Muscle of arm (tissue), 14 donors: ENCODE measurements at places on chromosomes 13 and 19. TPM values are rescaled to one million over a fixed set of nuclear protein-coding genes. Genes with fewer than 3 reads are reported as not detected.
A peak's percentile ranks its signal among the peaks of the same experiment; 100 is the strongest.

IGFL1 gene
- polyA plus RNA-seq, result not detected

DNA sequence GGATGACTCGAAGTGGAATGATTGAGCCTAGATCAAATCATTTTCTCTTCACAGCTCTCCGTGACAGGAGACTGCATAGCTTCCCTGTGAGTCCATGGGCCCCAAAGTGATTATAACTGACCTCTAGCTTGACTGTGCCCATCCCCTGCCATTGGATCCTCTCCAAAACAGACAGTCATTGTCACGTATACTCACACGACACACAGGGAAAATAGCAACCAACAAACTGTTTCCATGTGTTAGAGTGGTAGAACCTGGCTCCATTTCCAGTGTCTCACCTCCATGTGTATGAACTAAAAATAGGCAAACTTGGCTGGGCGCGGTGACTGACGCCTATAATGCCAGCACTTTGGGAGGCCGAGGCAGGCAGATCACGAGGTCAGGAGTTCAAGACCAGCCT lies 48.8 kb upstream of the NPAS1 start:
- no peak for DNase-seq

GRCh38 chr19:38729653-38730469 lies 14.4 kb downstream of the CAPN12 start:
- peak; percentile 55 for DNase-seq

ZNF177 gene
- polyA plus RNA-seq, result 6.7 TPM

- DNase-seq, result no peak
Measured at GRCh38 chr19:46205183-46205984, 24.2 kb upstream of the IGFL1 start.

C2CD4C gene
- 0.63 TPM for polyA plus RNA-seq

GRCh38 chr13:28026508-28026907 lies 38.0 kb upstream of the URAD start:
- no peak for DNase-seq

- DNase-seq, result no peak
Measured at GRCh38 chr13:106156468-106156867, 379.0 kb downstream of the EFNB2 start.

DNA sequence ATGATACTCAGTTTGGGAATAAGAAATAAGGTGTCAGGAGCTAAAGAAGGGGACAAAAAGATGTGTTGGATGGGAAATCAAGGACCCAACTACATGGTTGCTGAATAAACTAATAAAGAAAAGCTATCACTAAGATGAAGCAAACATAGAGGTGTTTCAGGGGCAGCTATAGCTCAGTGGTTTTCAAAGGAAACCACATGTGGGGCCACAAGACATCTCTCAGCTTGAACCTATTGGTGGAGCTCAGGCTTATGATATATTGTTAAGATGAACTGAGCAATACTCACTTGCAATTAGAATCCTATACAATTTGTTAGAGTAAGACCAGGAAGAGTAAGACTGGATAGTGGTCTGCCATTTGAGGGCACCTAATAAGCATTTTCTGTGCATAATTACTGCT lies 45.1 kb upstream of the SPRY2 start:
- DNase-seq, result no peak

DNA sequence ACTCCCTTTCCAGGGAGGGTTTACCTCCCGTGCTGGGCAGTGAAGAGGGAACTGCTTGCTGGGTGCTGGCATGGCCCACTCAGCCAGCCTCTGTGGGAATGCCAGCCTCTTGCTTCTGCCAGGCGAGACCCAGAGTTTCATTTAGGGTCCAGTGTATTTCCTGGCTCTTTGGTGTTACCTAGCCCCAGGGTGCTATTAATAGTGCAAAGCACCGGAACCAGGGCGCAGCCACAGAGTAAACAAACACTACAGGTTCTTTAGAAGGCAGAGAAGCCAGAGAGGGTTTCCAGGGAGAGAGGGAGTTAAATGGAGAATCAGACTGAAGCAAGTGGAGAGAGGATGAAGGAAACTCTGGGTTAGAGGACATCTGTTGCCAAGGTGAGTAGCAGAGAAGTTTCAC lies 74.9 kb upstream of the SPATA13 start:
- DNase-seq, result no peak

ZNF226 gene
- 14.7 TPM for polyA plus RNA-seq

PNMA8A gene
- 55.2 TPM for polyA plus RNA-seq

DNA sequence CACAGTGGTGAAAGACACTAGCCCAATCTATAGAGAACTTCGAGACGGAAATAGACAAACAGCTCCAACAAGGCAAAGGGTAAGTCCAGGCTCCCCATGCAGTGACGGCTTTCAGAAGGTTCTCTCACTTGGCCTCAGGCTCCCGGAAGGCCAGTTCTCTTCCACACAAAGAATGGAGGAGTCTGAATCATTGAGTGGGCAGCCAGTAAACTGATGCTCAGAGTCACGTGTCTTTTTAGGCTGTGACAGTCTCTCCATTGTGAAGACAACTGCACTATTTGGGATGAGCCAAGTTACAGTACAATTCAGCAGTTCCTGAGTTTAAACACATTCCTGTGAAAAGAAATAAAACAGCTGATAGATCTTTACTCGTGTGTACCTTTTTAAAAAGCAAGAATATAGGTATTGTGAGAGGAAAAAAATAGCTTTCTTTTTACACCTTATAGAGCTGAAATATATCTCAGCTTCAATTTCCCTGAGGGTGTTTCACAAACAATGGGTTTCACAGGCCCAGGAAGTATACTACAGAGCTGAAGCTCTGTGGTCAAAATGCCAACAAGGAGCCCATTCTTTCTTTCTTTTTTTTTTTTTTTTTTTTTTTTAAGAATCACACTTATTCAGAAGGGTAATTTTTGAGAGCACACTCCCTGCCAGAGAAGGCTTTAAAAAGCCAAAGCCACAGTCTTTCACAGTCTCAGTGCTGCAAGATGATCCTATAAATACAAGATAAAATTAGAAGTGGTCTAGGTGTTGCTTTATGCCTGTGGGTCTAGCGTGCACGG lies 135.1 kb downstream of the FREM2 start:
- no peak for DNase-seq

DNA sequence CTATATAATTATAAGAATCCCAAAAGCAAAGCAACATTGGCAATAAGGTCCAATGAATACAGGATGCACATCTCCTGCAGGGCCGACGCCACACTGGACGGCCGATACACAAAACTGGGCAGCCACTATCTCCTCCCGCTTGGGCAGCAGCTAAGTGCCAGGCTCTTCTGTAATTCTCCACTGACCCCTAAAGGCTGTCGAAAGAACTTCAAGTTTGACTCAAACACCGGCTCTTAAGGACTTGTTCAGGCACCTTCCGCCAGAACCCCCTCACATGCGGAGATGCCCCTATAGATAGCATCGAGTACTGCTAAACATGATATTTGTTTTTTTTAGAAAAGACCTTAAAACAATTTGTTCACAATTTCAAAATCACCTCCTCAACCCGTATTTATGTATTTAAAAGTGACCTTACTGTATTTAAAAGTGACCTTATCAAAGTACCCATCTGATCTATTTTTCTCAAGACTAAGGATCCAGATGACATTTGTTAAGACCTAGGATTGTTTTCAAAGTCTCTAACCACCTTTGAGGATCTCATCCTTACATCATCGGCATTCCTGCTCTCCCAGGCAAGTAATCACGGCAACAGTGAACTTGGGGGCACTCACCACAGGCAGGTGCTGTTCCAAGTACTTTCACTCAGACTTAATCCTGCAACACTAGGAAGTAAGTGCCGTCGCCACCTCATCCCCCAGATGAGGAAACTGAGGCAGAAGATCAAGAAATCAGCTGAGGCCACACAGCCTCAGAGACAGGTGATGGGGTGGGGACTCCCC lies 77.8 kb downstream of the TUBGCP3 start:
- peak; percentile 35 for DNase-seq

ZNF681 gene
- 4.2 TPM for polyA plus RNA-seq

DNA sequence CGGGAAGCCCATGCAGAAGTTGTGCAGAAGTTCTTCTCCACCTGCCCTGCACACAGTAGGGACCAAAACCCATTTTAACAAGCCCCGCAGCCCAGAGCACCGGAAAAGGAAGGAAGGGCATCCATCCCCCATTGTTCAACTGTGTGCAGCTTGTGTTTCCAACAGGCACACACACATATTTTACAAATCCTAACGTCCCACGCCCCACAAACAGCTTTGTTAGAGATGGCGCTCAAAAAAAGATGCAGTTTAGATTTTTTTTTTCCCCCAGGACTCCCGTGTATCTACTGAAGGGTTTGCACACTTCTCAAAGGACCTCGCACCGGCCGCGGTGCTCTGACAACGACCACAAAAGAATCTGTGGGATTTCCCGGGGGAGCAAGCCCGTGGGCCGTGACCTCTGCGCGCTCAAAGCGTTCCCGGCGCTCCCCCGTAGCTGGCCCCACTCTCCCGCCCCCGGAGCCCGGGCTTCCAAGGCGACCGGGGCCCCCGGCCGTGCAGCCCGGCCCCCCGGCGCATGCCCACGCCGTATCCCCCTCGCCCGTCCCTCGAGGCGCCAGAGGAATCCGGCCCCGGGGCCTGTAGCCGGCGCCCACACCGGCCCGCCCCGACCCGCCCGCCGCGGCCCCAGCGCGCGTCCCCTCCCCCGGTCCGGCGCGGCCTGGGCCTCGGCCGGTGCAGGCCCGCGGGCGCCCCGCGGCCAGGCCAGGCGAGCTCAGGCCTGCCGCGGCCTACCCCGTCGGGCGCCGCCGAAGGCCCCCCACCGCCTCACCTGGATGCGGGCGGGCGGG lies 523 bp downstream of the ELAVL1 start:
- DNase-seq, result no peak

ZNF558 gene
- polyA plus RNA-seq, result 26.3 TPM

GRCh38 chr13:33284916-33285315 lies 639 bp downstream of the STARD13 start:
- DNase-seq, result peak; percentile 48

- no peak for DNase-seq
Measured at GRCh38 chr19:56117376-56117884, 3.7 kb downstream of the ZNF787 start.

ELSPBP1 gene
- not detected for polyA plus RNA-seq

- DNase-seq, result no peak
Measured at GRCh38 chr13:42574011-42574410, at the start of gene TNFSF11. TSS of gene TNFSF11 (plus strand) at chr13:42574152. CDS start at chr13:42574304, 152 bp downstream.

- no peak for DNase-seq
Measured at GRCh38 chr19:18999016-18999758, 34.1 kb downstream of the SUGP2 start.

DNA sequence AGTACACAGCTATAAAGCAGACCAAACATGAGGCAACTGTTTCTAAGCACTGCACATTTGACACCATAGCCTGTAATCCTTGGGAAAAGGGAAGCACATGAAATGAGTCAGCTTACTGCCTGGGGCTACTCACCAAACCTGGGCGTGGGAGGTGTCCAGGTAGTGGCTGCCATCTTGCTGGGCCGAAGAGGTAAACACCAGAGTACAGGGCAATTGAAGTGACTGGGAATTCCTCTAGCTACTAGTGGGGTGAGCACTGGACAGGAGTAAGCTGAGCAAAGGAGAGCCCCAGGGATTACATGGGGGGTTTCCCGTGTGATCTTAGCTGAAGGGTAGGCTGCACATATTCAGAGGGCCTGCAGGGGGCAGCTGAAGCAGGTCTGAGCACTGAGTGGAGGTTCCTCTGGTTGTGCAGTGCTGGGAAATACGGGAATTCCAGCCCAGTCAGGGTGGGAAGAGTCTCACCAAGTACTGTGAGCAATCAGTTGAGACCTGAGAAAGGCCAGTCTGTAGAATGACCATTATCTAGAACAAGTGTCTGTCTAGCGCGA lies 140.5 kb downstream of the SLC7A1 start:
- no peak for DNase-seq

C3 gene
- 14.8 TPM for polyA plus RNA-seq

- no peak for DNase-seq
Measured at GRCh38 chr19:31531326-31531725, 182.1 kb upstream of the TSHZ3 start.

RFPL4A gene
- not detected for polyA plus RNA-seq

GRCh38 chr13:51246025-51246417 lies 23.8 kb downstream of the FAM124A start:
- no peak for DNase-seq

DNA sequence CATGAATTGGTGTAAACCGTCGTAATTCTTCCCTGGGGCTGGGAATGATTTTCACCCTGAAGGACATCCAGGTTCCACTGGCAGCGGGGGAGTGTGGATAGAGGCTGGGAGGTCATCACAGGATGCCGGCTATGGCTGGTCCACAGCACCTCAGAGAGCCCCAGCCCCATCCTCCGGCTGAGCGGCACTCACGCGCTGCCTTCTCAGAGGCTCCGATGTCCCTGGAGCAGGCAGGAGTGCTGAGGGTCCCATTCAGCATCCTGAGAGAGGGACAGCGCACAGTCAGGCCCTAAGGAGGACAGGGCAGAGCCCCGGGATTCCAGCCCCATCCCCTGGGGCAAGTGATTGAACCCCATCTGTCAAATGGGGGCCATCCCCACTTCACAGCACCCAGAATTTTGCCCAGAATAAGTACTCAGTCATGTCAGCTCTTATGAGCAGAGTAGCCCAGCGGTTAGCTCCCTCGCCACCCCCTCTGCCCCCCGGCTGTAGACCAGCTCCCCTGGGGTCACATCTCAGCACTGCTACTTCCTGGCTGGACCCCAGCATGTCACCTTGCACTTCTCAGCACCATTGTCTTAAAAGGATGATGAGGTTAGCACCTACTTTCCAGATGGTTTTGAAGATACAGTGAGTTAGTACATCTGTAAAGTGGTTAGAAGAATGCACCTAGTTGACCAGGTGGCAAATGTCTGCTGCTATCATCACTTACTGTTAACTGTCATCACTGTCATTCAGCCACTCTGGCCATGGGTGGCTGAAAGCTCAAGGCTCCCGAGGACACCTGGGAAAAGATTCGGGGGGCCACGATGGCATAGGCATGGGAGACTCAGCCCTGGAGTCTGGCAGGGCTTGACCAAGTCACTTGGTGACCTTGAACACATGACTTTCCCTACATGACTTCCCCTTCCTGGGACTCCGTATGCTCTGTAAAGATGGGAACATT lies 11.9 kb downstream of the GRAMD1A start:
- no peak for DNase-seq

ZIC2 gene
- 0.21 TPM for polyA plus RNA-seq

ZNF583 gene
- 7.7 TPM for polyA plus RNA-seq

- DNase-seq, result no peak
Measured at GRCh38 chr19:40612831-40613689, 11.9 kb downstream of the LTBP4 start.

COL5A3 gene
- 72.4 TPM for polyA plus RNA-seq

- no peak for DNase-seq
Measured at GRCh38 chr19:3769494-3769893, 2.5 kb downstream of the RAX2 start.

DNA sequence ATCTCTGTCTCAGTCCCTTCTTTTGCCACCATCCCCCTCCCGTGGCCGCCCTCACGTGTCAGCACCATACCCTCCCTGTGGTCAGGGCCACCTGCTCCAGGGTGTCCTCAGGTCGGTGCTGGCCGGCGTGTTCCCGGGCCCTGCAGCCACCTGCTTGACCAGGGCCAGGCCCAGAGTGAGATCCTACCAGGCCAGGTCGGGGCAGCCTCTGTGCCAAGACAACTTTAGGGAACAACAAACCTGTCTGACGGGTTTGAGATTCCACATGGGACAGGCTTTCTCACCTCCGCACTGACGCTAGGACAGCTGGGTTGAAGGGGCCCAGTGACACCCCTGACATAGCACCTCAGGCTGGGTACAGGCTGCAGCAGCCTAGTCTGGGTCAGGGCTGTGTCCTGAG lies 7.5 kb upstream of the SBNO2 start:
- DNase-seq, result no peak

- DNase-seq, result no peak
Measured at GRCh38 chr13:33073338-33073737, 57.1 kb downstream of the KL start.

HS6ST3 gene
- polyA plus RNA-seq, result 0.25 TPM

ZNF441 gene
- polyA plus RNA-seq, result not detected
